ENCODE measurements at places on chromosomes 13 and 19.

DNA sequence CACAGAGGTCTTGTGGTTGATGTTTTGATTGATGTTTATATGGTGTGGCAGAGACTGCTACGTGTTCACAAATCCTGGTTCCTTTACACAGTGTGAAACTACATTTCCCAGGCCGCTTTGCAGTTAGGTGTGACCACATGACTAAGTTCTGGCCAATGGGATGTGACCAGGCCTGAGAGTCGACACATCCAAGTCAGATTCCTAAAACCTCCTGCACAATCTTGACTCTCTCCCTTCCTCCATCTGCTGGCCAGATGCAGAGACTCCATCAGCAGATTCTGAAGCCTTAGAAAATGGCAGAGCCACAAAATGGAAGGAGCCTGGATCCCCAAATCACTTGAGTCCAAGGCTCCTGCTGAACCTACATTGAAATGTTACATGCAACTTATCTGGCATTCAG lies 12.6 kb downstream of the CD37 start:
- DNase-seq: peak; percentile 48

DNA sequence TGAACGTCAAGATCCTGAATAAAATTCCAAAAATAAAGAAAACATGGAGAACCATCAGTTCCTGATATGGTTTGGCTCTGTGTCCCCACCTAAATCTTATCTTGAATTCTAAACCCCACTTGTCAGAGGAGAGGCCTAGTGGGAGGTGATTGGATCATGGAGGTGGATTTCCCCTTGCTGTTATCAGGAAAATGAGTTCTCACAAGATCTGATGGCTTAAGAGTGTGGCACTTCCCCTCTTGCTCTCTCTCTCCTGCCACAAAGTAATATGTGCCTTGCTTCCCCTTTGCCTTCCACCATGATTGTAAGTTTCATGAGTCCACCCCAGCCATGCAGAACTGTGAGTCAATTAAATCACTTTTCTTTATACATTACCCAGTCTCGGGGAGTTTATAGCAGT lies 827.4 kb downstream of the GPC5 start:
- DNase-seq: no peak

DNA sequence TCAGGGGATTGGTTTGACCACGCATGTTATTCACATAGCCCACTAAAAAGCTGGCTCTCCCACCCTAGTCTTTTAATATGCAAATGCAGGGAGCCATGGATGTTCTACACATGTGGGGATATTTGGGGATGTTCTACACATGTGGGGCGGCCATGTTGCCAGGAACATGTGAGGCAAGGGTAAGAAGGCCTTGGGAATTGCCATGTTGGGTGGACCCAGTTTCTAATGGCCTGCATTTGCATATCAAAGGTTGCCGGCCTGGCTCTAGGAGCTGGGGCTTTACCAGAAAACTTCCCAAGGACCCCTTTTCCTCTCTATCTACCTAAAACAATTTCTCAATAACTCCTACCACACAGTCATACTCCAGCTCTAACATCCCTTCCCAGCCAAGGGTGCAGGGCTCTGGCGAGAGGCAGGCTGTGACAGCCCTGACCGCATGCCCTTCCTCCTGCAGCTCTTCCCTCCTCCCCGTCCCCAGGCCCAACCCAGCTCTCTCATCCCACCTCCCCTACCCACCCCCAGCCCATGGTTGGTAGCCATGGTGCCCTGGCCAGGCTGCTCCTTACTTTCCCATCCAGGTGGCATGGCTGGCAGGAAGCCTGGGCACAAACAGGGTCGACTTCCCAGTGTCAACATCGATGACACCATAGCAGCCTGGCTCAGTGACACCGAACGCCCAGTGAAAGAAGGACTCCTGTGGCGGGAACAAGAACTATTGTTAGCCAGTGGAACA lies 11.0 kb downstream of the PEPD start:
- no peak for DNase-seq

DNA sequence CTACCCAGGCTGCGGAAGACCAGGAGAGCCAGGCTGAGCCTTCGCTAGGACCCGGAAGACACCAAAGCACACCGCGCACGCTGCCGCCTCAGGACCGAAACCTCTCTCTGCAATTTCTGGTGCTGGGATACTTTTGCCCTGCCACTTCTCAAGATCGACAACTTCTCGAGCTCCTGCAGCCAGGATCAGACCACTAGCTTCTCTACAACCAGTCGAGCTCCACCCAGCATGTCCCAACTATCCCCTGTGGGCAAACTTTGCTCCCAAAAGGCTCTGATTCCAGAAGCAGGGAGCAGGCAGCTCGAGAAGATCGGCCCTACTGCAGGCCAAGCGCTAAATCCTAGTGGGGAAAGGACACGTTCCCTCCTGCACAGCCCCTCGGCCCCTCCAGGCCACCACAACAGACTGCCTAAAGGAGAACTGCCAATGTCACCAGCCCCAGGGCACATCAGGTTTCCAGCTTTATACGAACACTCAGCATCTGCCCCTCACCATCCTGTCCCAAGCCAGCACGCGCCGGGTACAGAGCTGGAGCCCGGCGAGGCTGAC lies 979 bp downstream of the AKAP8 start:
- DNase-seq: peak; percentile 8

DNA sequence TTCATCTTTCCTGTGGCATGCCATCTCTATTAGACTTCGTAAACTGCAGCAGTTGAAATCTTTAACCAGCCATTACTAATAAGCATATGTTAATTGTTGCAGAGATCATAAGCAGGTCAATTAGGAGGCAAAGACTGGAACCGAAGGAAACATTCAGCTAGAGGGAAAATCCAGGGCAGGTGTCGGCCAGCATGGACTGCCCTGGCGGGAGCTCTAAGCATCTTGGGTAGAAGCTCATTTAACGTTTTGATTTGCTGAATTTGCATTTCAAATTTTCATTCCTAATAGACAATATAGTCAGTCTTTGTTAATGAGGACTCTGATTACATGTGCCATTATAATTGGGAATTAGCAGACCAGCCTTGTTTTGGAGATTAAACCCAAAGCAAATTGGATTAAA lies 238.6 kb downstream of the POU4F1 start:
- DNase-seq: no peak
